ENCODE measurements at places on chromosomes 1 and 21. TPM values are rescaled to one million over a fixed set of nuclear protein-coding genes. Genes with fewer than 3 reads are reported as not detected.

Gene DFFA
- total RNA-seq: 46.4 TPM

Gene ENTREP3
- total RNA-seq: 34.8 TPM

Gene SEC16B
- total RNA-seq: not detected

Gene MYOG
- not detected for total RNA-seq

Gene OR6N2
- total RNA-seq: not detected

Gene YIPF1
- total RNA-seq: 24.4 TPM

Gene VCAM1
- not detected for total RNA-seq

Gene TMEM51
- total RNA-seq: 0.11 TPM

Gene PMF1
- total RNA-seq: 117 TPM

Gene NPL
- 4.0 TPM for total RNA-seq

Gene MNDA
- total RNA-seq: not detected

Gene MX2
- total RNA-seq: 40.4 TPM

Gene OVAAL
- not detected for total RNA-seq

Gene CRP
- not detected for total RNA-seq

Gene DENND2D
- 190 TPM for total RNA-seq

Gene CRYAA
- total RNA-seq: not detected

Gene ZNF648
- total RNA-seq: not detected

Gene RHD
- total RNA-seq: not detected

Gene PEAR1
- total RNA-seq: not detected

Gene XCL1
- total RNA-seq: 0.67 TPM

Gene BRINP3
- total RNA-seq: not detected

Gene CCDC27
- not detected for total RNA-seq

Gene B3GALT5
- total RNA-seq: not detected

Gene ATAD3C
- 0.30 TPM for total RNA-seq

Gene NECTIN4
- not detected for total RNA-seq

Gene LCE6A
- not detected for total RNA-seq

Gene A3GALT2
- total RNA-seq: not detected

Gene WNT3A
- not detected for total RNA-seq
